NCI-H460 (cell line): ENCODE measurements at places on chromosomes 16 and 17. TPM values are rescaled to one million over a fixed set of nuclear protein-coding genes. Genes with fewer than 3 reads are reported as not detected.

The CCDC200 gene
- total RNA-seq, result not detected in 2 replicates

The CDH3 gene
- total RNA-seq, result not detected in 2 replicates

The FBXO31 gene
- total RNA-seq, result 7.0 and 9.1 TPM in 2 replicates

The OR2C1 gene
- not detected in 2 replicates for total RNA-seq

The GSG1L gene
- not detected in 2 replicates for total RNA-seq

The ANKS4B gene
- total RNA-seq, result not detected in 2 replicates

The PITPNM3 gene
- total RNA-seq, result 0.84 and 1.0 TPM in 2 replicates

DNA sequence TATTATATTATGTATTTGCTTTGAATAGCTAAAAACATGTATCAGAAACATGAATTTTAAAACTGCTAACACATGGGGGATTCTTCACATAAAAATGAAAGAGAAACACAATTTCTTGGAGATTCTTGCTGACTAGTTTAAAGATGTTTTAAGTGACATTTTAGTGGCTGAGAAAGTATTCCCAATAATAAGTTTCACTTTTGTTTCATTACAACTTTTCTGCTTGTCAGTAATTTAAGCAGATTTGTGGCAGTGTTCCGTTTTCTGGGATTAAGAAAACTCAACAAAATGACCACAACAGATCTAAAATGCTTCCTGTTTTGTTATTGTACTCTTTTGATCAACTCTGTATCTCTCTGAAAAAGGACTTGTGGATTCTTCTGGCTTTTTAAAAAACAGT, 75.9 kb downstream of the NLK start:
- no peak for DNase-seq

DNA sequence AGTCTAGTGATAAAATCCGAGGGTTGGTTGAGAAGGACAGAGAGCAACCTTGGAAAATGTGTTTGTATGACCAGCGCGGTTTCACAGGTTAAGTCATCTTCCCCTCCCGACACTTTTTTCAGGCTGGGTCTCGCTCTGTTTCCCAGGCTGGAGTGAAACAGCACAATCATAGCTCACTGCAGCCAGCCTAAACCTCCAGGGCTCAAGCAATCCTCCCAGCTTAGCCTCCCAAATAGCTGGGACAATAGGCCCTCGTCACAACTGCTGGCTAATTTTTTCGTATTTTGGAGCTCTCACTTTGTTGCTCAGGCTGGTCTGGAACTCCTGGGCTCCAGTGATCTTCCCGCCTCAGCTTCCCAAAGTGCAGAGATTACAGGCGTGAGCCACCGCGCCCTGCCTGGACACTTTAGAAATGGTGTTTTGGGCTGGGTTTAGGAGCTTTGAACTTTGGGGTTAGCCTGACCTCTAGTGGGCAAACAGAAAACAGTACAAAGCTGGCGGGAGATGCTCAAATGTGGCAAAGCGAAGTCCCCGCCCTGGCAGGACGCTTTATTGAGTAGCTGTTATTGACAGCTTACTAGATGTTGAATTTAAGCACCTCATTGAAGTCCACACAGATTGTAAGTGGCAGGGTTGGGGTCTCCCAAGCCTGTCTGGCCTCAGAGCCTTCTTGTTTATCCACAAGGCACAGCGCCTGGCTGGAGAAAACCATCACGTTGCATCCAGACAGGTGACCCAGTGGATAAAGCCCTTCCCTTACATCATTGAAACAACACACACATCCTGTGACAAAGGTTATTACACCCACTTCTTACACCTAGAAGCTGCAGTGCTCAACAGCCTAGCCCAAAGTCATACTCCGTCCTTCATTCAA, 34.7 kb upstream of the RBBP6 start:
- peak; percentile 77 for DNase-seq

GRCh38 chr16:883340-883739, 82.8 kb upstream of the GNG13 start:
- no peak for DNase-seq

DNA sequence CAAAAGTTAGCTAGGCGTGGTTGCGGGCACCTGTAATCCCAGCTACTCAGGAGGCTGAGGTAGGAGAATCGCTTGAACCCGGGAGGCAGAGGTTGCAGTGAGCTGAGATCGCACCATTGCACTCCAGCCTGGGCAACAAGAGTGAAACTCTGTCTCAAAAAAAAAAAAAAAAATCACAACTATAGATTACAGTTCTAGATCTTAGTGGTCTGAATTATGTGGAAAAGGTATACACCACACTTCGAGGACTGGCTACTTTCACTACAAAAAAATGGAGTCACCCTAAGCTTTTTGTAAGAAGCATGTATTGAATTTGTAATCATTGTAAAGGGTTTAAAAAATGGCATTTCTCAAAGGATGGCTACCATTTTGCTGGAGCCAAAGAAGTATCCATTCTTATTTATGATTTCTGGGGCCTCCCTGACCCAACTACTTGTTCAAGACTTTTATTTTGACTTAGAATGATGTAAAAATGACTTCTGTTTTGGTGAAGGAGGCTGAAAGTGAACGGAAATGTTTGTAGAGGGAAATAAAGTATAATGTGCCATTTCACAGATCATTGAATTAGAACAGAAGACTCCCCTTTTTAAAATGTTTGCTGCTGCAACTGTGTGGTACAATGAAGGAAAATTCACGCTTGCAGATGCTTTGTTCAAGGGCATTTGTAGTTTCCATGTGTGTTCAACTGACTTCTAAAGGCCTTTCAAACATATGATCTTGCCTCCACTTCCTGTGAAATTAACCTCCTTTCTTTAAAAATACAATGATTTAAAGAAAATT, 37.1 kb upstream of the NOL11 start:
- no peak for DNase-seq

- no peak for DNase-seq
Measured at GRCh38 chr17:5902181-5903140, 167.7 kb upstream of the WSCD1 start.

GRCh38 chr16:14037960-14038359, 33.2 kb upstream of the MRTFB start:
- no peak for DNase-seq

DNA sequence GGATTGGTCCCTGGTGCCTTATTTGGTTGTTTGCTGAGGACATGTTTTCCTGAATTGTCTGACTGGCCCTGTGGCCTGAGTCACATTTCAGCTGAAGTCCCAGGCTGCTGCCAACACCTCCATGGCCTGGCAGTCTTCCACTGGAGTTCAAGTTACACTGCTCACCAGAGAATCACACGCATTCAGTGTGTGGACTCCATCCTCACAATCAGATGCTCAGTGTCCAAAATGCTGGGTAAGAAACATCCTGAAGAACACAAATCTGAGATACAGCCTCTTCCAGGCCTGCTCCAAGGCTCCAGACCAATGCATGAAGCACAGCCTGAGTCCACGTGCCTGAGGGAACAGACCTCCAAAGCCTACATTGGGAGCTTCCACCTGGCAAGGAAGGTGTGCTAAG, 19.2 kb downstream of the CD300LB start:
- DNase-seq, result no peak

DNA sequence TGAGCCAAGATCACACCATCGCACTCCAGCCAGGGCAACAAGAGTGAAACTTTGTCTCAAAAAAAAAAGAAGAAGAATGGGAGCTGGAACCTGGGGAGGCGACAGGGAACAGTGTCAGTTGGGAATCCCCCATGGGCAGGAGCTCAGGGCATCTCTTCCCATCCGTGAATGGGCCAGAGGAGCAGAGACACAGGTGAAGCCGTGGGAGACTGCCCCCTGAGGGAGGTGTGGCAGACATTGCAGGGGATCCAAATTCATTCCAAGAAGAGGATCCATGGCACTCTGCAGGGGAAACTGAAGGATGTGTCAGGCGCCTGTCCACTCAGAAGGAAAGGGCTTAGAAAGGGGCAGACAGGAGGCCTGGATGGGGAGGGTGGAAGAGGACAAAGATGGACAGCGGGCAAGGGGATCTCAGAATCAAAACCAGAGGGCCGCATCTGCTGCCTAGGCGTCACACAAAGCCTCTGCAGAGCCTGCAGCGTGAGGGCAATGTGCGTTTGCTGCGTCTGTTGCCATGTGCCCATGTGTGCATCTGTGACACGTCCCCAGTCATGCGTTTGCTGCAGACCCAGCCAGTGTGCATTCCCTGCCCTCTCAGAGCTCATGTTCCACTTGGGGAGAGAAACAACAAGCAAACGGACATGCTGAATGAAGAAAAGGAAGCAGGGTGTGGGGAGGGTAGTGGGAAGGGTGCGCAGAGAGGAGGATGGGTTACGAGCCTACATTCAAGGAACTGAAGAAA, 30.6 kb upstream of the TNRC6C start:
- no peak for DNase-seq

GRCh38 chr17:30600830-30601494, 123.8 kb downstream of the GOSR1 start:
- no peak for DNase-seq

DNA sequence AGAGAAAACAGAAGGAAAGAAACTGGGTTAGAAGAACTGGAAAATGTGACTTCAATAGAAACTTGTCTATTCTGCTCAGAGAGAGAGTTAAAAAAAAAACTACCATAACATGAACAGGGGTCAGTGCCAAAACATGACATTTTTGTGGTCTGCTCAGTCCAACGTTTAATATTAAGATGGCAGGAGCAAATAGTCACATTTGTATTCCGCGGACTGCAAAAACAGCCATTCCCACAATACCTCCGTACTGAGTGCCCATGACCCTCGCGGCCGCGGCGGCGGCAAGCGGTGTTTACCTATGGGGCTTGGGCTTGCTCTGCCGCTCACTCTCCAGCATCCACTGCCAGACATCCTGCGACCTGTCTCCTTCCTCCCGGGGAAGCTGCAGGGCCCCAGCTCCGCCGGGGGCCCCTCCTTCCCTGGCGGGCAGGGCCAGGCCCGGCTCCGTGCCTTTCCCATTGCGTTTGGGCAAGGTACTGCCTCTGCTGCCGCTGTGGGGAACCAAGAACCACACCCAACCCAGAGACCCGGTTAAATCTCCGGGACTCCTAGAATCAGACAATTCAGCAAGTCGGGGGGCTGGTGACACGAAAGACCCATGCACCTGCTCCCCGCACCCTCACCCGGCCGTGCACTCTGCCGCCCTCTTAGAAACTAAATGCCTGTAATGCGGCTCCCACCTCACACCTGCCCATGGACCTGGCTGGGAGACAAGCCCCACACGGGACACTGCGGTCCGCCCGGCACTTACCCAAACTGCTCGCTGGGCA, 24.7 kb downstream of the AXIN2 start:
- DNase-seq, result no peak

DNA sequence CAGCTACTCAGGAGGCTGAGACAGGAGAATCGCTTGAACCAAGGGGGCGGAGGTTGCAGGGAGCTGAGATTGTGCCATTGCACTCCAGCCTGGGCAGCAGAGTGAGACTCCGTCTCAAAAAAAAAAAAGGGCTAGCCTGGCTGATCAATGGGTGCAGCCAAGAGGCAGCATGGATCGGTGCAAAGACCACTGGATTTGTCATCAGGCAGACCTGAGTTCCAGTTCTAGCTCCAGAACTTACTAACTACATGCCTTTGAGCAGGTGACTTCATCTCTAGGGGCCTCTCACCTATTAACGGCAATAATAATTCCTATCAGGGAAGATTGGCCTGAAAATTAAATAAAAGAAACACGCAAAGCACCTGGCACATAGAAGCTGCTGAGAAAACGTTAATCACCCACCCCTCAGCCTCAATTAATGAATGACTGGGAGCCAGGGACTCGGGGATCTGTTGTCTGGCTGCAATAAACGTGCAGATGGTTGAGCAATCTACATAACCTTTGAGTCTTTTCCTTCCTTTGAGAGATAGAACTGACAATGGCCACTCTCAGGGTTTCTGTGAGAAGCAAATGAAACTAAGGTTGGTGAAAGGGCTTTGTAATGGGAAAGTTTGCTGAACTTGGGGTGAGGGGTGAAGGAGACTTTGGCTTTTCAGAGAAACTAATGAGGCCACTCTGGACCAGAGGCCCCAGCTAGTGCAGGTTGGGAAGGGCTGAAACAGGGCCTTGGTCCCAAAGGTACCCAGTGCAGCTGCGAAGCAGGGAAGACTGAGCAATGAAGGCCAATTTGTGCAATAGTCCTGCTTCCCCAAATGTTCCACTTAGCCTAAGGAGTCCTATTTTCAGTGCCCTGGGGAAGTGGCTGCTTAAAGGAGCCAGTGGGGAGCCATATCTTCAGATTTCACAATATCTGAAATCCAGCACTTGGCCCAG, 7.6 kb downstream of the SEZ6L2 start:
- no peak for DNase-seq

- no peak for DNase-seq
Measured at GRCh38 chr17:46737326-46737725, 81.2 kb downstream of the WNT3 start.

DNA sequence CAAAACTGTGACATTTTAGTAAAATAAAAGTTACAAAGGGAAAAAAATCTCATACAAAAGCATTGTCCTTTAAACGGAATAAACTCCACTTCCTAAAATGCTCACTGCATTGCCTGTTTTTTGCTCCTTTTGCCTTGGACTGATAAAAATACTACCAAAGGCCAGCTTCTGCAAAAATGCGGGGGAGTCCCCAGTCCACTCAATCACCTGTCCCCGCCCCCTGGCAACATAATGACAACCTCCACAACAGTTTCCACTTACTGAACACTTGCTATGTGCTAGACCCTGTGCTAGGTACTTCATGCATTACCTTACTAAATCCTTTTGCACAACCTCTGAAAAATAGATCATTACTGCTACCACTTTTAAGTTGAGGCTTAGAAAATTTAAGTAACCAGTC, 172.7 kb upstream of the CCL2 start:
- DNase-seq, result no peak

- no peak for DNase-seq
Measured at GRCh38 chr17:1473841-1474240, 17.8 kb upstream of the CRK start.

DNA sequence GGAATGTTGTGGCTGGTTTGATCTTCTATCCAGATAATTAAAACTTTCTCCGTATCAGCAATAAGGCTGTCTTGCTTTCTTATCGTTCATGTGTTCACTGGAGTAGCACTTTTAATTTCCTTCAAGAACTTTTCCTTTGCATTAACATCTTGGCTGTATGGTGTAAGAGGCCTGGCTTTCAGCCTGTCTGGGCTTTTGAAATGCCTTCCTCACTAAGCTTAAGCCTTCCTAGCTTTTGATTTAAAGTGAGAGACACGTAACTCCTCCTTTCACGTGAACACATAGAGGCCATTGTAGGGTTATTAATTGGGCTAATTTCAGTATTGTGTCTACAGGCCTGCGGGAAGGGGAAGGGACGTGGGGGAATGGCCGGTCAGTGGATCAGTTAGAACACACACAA, 42.9 kb downstream of the MSI2 start:
- DNase-seq, result no peak
